ENCODE measurements at places on chromosomes 1 and 21. TPM values are rescaled to one million over a fixed set of nuclear protein-coding genes. Genes with fewer than 3 reads are reported as not detected.

DNA sequence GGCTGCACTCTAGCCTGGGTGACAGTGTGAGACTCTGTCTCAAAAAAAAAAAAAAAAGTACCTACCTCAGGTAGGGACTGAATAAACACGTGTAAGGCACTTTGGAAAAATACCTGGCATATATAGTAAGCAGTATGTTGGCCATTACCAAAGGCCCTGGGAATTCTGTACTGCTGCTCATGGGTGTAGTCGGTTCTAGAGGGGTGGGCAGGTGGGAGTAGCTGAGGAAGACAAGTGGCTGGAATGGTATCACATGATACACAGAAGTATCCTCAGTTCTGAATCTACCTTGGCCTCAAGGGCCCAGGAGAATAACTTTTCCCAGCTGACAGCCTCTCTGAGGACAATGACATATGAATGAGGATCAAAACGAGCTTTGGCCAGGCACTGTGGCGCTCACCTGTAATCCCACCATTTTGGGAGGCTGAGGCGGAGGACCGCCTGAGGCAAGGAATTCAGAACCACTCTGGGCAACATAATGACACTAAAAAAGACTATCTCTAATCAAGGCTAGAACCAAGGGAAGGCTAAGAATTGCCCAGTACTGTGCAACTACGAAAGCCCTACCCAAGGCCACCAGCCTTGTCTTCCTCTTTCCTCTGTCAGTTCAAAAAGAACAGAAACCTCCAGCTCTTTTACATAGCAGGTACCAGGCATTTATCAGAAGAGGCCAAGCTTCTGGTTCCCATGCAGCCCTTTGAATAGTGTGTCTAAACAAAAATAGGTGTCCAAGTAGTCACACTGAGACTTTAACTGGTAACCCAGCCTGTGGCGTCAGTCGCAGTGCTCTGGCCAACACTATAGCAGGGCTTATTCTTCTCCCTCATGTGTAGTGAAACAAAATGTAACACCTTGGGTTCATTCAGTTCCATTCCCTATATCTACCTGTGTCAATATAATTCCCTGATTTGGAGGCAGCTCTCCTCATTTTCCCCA, 10.2 kb downstream of the MMACHC start:
- H3K4me3 ChIP-seq: no peak overlapping the region
- DNase-seq: no peak
- no peak overlapping the region for H3K27ac ChIP-seq

DNA sequence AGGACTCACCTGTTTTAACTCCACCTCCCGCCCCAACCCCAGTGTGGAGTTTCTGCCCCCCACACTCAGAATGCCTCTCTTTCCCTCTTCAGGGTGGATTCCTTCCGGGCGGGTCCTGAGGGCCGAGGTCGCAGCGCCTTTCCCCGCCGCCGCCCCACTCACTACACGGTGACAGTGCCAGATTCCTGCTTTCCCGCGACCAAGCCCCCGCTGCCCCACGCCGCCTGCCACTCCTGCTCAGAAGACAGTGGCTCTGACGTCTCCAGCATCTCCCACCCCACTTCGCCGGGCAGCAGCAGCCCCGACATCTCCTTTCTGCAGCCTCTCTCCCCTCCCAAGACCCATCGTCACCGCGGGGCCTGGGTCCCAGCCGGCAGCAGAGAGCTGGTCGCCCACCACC, 16.7 kb downstream of the INAVA start:
- H3K36me3 ChIP-seq: no peaks in the 10 kb centered on the region
- no peaks in the 10 kb centered on the region for H3K27me3 ChIP-seq
- no peak overlapping the region for H3K27ac ChIP-seq
- DNase-seq: no peak

GRCh38 chr1:151009206-151009587, 948 bp downstream of the PRUNE1 start:
- no peaks in the 10 kb centered on the region for H3K27me3 ChIP-seq
- peak overlapping the region; percentile 71 for H3K4me3 ChIP-seq
- H3K27ac ChIP-seq: peak overlapping the region; percentile 96
- no peaks in the 10 kb centered on the region for H3K36me3 ChIP-seq

Gene TEDDM1
- total RNA-seq: not detected

DNA sequence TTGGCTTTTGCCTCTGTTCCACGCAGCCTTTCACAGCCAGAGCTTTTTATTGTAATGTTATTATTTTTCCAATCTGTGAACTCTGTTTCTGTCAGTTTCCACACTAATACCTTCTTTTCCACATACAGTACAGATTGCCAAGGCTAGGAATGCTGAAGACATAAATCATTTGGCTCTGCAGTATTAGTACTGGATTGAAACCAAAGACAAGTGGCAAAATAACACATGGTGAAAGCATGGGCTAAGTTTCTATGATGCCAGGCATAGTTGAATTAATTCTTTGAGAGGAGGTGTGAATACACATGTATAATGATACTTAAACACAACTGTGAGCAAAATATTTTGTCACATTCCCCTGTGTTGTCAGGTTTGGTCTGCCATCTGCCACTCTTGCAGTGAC, 73.5 kb downstream of the TMEM200B start:
- no peak for DNase-seq
- no peaks in the 10 kb centered on the region for H3K36me3 ChIP-seq
- no peaks in the 10 kb centered on the region for H3K27me3 ChIP-seq
- H3K4me1 ChIP-seq: no peaks in the 10 kb centered on the region
- no peak overlapping the region for H3K27ac ChIP-seq

Gene PDE4DIP
- 722 TPM for total RNA-seq

Gene KDF1
- 0.26 TPM for total RNA-seq

DNA sequence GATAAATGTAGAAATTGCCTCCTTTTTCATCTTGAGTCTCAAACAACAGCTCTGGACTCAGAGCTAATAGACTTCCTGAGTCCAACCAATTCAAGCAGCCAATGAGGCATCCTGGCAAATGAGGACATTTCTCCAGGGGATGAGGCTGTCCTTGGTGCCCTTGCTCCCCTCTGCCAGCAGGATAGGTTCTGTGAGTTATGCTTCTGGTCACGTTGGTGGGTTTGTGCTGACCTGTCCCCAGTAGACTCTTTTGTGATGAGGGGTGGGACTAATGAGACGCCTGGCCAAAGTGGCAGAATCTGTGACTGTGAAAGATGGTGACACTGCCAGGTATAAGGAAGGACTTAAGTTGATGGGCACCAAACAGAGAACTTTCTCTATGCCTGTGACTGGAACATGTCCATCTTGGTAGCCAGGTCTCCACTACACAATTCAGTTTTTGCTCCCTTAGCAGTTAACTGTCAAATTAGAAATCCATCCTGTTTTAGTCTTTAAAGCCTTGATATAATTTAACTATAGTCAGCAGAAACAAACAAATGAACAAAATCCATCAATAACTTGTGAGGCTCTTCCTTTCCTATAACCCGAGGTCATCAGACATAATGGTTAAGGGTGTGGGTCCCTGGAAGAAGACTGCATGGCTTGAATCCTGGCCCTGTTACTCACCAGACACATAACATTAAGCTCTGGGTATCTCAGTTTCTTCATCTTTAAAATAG, 35.7 kb upstream of the THEM4 start:
- peak overlapping the region; percentile 78 for H3K27ac ChIP-seq
- H3K36me3 ChIP-seq: no peaks in the 10 kb centered on the region
- H3K4me3 ChIP-seq: no peak overlapping the region
- no peaks in the 10 kb centered on the region for H3K27me3 ChIP-seq
- no peaks in the 10 kb centered on the region for H3K4me1 ChIP-seq

GRCh38 chr1:59666106-59666505, 148.6 kb upstream of the HOOK1 start:
- H3K4me1 ChIP-seq: peaks cover 22% of the 10 kb centered on the region
- no peak for DNase-seq
- H3K27ac ChIP-seq: no peak overlapping the region
- no peak overlapping the region for H3K4me3 ChIP-seq
- H3K27me3 ChIP-seq: no peaks in the 10 kb centered on the region

- DNase-seq: peak; percentile 50
- H3K27me3 ChIP-seq: no peaks in the 10 kb centered on the region
- no peak overlapping the region for H3K4me3 ChIP-seq
- H3K4me1 ChIP-seq: no peaks in the 10 kb centered on the region
- no peak overlapping the region for H3K27ac ChIP-seq
- H3K36me3 ChIP-seq: peaks cover 90% of the 10 kb centered on the region
These were observed 22.7 kb downstream of the COL6A2 start for GRCh38 chr21:46120301-46121285.

Gene CFH
- 271 TPM for total RNA-seq

Gene FRRS1
- 3.4 TPM for total RNA-seq

- H3K4me3 ChIP-seq: no peak overlapping the region
- H3K27ac ChIP-seq: peak overlapping the region; percentile 88
- H3K36me3 ChIP-seq: no peaks in the 10 kb centered on the region
- no peaks in the 10 kb centered on the region for H3K4me1 ChIP-seq
- no peaks in the 10 kb centered on the region for H3K27me3 ChIP-seq
These were observed 56.5 kb upstream of the SELENON start for GRCh38 chr1:25743164-25744139.

DNA sequence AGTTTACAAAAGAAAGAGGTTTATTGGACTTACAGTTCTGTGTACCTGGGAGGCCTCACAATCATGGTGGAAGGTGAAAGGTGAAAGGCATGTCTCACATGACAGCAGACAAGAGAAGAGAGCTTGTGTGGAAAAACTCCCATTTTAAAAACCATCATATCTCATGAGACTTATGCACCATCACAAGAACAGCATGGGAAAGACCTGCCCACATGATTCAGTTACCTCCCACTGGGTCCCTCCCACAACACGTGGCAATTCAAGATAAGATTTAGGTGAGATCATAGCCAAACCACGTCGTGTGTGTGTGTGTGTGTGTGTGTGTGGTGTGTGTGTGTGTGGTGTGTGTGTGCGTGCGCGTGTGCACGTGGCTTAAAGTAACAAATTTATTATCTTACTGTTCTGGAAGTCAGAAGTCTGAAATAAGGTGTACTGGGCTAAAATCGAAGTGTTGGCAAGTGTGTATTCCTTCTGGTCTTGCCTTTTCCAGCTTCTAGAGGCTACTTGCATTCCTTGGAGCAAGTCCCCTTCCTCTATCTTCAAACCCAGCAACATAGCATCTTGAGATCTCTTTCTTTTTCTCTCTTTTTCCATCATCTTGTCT, 48.1 kb upstream of the MPC2 start:
- no peaks in the 10 kb centered on the region for H3K27me3 ChIP-seq
- peaks cover 7% of the 10 kb centered on the region for H3K36me3 ChIP-seq
- no peaks in the 10 kb centered on the region for H3K4me1 ChIP-seq
- no peak overlapping the region for H3K27ac ChIP-seq
- DNase-seq: no peak

DNA sequence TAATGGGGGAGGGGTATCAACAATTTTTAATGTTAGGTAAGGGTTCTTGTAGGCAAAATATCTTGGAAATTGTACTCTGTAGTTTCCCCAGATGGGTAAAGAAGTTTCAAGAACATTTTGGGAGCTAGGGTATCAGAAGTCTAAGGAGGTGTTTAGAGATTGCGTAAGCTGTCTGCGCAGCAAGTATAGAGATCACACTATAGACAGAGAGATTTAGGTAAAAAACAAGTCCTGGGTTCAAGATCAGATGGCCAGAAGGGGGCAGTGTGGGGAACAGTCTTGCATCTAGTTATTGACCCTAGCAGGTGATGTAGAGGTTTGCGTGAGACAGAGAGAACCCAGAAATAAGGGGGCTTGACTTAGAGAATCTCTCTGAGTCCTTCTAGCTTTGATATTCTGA, 80.8 kb downstream of the S1PR1 start:
- no peaks in the 10 kb centered on the region for H3K4me1 ChIP-seq
- no peaks in the 10 kb centered on the region for H3K27me3 ChIP-seq
- no peaks in the 10 kb centered on the region for H3K36me3 ChIP-seq
- no peak overlapping the region for H3K4me3 ChIP-seq
- H3K27ac ChIP-seq: no peak overlapping the region

DNA sequence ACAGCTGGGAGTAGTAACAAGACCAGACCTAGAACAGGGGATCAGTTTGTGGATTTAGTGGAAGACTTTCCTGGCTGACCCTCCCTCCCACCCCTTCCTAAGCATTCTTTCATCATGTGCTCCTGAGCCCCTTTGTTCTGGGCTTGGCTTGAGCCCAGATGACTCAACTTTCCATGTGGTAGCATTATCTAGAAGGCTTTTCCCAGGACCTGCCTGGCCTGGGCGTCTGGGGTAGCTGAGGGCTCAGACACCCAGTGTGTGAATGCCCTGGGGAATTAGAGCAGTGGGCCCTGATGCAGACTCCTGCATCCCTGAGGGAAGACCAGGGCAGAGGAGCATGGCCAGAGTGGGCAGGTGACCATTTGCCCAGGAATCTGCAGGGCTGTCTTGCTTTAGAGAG, 44.1 kb upstream of the TSPAN2 start:
- H3K36me3 ChIP-seq: no peaks in the 10 kb centered on the region
- no peak overlapping the region for H3K27ac ChIP-seq
- no peak for DNase-seq
- no peaks in the 10 kb centered on the region for H3K4me1 ChIP-seq
- H3K4me3 ChIP-seq: no peak overlapping the region
- H3K27me3 ChIP-seq: no peaks in the 10 kb centered on the region

Gene RXFP4
- not detected for total RNA-seq

GRCh38 chr1:160085686-160086455, 4.5 kb downstream of the KCNJ9 start:
- peaks cover under 1% of the 10 kb centered on the region for H3K36me3 ChIP-seq
- H3K27me3 ChIP-seq: no peaks in the 10 kb centered on the region

GRCh38 chr1:55635856-55636255, 420.7 kb upstream of the USP24 start:
- no peaks in the 10 kb centered on the region for H3K36me3 ChIP-seq
- H3K27ac ChIP-seq: peak overlapping the region; percentile 12
- H3K4me1 ChIP-seq: peaks cover 5% of the 10 kb centered on the region
- H3K4me3 ChIP-seq: no peak overlapping the region
- DNase-seq: no peak

GRCh38 chr1:218917656-218918055, 256.0 kb upstream of the LYPLAL1 start:
- H3K27ac ChIP-seq: no peak overlapping the region
- H3K4me3 ChIP-seq: no peak overlapping the region
- no peak for DNase-seq
- H3K27me3 ChIP-seq: no peaks in the 10 kb centered on the region
- H3K36me3 ChIP-seq: no peaks in the 10 kb centered on the region

Gene VHLL
- not detected for total RNA-seq

Gene KRTAP6-2
- total RNA-seq: not detected

DNA sequence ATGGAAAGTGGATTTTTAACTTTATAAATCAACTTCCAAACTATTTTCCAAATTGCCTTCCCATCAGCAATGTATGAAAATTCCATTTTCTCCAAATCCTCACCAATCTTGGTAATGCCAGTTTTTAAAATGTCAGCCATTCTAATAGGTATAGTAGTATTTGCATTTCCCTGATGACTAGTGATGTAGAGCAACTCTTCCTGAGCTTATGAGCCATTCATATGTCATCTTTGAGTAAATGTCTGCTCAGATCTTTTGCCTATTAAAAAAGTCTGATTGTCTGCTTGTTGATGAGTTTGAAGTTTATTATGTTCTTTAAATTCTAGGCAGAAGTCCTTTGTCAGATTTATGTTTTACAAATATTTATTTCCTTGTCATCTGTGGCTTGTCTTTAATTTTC, 54.7 kb downstream of the KDM1A start:
- H3K4me3 ChIP-seq: no peak overlapping the region
- H3K36me3 ChIP-seq: peaks cover 61% of the 10 kb centered on the region
- no peak overlapping the region for H3K27ac ChIP-seq

Gene ITGB2
- 16.7 TPM for total RNA-seq

- no peak for DNase-seq
- H3K4me3 ChIP-seq: no peak overlapping the region
- H3K36me3 ChIP-seq: no peaks in the 10 kb centered on the region
- H3K4me1 ChIP-seq: peaks cover 10% of the 10 kb centered on the region
- H3K27ac ChIP-seq: no peak overlapping the region
These were observed 58.2 kb upstream of the GADD45A start for GRCh38 chr1:67626861-67627235.

GRCh38 chr1:23446661-23447310, 22.2 kb upstream of the TCEA3 start:
- H3K4me1 ChIP-seq: no peaks in the 10 kb centered on the region
- DNase-seq: no peak
- H3K36me3 ChIP-seq: peaks cover 19% of the 10 kb centered on the region
- H3K27ac ChIP-seq: no peak overlapping the region
- H3K27me3 ChIP-seq: no peaks in the 10 kb centered on the region

Gene SMIM1
- total RNA-seq: 54.6 TPM

Data from right atrium auricular region (tissue), 2 donors.